ENCODE measurements at places on chromosomes 4 and X.

DNA sequence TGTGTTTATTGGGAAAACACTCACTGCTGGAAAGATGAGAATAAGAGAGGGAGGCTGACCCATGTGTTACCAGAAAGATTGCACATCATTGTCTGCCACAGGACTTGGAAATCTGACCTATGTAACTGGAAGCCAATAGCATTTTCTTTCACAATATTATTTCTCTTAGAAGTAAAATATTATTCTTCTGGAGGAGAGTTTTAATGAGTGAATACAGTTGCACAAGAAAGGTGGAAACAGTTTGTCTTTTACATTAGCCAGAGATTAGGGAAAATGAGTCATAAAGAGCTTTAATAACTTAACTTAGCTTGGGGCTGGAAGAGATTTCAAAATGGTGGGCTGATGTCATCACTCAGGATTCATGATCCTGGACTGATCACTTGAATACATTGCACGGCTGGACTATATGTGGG is 31.5 kb upstream of the LNX1 start:
- DNase-seq = no peak

- DNase-seq = no peak
Measured at GRCh38 chr4:17273047-17273446, 238.8 kb downstream of the QDPR start.

- no peak for DNase-seq
Measured at GRCh38 chr4:5004496-5004895, 14.8 kb downstream of the CYTL1 start.

GRCh38 chr4:67809502-67809901 is 55.3 kb upstream of the GNRHR start:
- DNase-seq = no peak

DNA sequence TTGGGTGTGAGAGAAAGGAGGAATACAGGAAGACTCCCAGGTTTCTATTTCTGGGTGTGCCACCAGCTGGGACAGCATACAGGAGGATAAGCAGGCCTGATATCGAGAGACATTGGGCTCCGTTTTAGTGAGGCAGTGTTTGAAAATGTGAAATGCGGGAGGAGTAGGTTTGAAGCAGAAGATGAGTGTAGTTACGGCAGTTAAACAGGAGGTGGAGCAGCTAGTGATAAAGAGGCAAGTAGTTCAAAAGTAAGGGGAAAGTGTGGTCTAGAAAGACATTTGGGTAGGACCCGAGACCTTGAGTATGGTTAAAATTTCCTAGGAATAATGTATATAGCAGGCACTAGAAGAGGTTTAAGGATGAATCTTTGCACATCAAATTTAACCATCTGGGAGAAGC is 42.4 kb downstream of the DCUN1D4 start:
- peak; percentile 13 for DNase-seq

DNA sequence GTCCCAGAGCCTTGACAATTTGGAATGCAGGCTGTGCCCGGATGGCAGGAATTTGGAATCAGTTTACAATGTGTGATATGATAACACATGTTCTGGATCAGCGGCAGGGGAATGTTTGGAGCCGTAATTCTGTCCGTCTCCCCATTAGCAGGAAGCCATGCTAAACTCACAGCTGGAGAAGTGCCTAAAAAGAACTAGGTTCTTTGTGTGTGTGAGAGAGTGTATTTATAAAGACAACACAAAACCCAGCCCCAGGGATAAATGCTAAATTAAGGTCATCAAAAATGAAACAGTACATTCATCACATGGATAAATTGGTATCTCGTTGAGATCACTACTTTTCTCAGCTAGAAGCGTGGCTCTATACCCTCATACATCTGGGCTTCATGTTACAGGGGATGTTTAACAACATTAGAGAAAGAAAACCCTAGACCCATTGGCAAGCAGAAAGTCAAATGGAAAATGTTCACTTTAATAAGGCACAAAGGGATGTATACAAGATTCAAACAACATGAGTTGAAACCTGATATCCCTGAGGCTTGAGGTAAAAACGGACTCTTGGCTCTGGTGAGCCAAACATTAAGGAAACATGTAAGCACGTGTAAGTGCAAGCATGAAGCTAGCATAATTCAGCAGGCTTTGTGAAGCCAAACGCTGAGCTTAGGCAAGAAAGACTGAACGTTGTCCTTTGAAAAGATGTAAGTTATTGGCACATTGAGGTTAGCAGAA is 18.0 kb upstream of the TMEM131L start:
- DNase-seq = no peak

DNA sequence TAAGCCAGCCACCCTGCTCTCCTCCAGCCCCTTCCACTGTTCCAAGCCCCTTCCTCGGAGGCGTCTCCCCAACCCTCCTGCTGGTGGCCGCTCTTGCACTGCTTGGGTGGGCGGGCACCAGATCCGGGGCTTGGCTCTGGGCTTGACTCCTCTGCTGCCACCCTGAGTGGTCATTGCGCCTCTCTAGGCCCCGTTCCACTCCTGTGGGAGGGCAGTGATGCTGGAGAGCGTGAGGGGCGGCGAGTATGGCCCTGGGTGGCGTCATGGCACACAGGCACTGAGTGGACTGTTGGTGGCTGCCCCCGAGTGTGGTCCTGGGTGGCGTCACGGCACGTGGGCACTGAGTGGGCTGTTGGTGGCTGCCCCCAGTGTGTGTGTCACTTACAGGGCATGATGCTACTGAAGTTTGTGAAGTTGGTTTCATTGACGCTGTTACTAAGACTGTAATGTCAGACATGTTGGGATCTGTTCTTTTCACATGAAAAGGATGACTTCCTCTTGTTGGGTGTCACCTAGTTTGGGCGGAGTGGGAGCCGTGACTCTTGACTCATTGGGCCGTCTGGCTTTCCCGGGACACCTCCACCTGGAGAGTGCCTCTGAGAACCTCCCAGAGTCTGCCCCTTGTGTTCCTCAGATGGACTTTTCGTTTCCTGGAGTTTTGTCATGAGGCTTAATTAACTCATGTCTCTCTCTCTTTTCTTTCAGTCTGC is 55.9 kb upstream of the HGFAC start:
- DNase-seq = no peak

- no peak for DNase-seq
Measured at GRCh38 chrX:10381193-10381592, 224.4 kb downstream of the CLCN4 start.

DNA sequence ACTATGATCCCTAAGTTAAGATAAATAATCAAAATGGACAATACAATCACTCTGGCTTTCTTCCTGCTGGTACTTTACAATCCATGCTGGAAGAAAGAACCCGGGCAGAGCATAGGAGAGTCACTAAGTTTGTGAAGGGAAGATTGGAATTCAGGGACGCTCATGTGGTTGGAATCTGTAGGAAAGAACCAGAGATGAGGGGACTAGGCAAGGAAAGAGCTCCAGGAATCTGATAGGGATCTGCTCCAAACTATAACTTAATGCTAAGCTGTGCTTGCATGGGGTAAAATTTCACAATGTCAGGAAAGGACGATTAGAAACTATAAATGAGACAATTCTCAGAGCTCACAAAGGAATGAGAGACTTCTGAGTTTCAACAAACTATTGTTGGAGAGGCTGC is 167.5 kb downstream of the ADGRA3 start:
- no peak for DNase-seq

- no peak for DNase-seq
Measured at GRCh38 chr4:16582526-16582925, 315.9 kb downstream of the LDB2 start.

- DNase-seq = no peak
Measured at GRCh38 chr4:100842856-100843255, 325.0 kb upstream of the EMCN start.

GRCh38 chr4:154329268-154329868 is 162.2 kb downstream of the DCHS2 start:
- DNase-seq = peak; percentile 52

DNA sequence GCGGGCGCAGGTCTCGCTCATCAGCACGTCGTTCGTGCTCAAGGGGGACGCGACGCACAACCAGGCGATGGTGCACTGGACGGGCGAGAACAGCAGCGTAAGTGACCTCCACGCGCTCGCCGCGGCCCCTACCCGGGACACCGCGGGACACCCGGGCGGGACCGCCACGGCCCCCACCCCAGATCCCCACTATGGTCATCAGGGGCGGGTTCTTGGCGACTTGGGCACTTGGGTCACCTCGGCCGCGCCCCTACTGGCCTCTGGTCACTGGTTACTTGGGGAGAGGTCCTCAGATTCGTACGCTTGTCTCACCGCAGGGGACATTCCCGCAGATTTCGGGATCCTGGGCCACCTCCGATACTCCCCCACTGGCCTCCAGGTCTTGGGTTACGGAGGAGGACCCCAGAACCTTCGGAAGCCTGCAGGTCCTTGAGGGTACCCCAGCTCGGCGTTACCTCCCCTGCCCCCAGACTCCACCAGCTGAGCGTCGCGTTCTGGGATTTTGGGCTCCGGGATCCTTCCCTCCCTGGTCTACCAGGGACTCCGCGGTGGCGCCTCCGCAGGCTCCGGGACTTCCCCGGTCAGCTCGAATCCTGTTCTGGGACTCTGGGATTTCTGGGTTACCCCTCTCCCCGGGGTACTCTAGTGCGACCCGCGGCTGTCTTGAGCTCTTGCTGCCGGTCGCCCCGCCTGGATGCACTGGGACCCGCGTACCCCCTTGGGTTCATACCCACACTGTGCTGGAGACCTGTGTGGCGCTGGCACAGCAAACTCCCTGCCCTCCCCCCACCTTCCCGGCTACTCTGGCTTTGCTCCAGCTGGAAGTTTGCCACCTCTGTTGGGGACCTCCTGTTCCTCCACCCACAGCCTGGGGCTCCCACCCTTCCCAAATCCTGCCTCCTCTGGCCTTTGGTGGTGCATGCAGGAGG is 956 bp downstream of the SORCS2 start:
- DNase-seq = no peak

DNA sequence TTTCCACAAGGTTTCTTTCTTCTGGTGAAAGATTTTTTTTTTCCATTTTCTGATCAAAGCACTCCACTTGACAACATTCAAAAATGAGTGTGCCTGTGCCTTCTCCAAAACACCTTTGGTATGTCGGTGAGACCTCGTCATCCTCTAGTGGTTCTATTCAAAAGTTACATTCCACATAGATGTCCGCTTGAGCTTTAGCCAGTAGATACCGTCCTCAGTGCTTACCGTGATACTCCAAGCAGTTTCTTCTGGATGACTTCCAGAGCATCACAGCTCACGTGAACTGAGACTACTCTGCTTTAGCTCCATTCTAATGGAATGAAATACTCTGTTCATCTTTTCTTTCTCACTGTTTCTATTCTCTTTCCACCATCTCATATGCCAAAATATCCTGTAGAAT is 38.2 kb upstream of the VEGFC start:
- no peak for DNase-seq

GRCh38 chr4:150641612-150642011 is 59.7 kb downstream of the MAB21L2 start:
- DNase-seq = no peak

DNA sequence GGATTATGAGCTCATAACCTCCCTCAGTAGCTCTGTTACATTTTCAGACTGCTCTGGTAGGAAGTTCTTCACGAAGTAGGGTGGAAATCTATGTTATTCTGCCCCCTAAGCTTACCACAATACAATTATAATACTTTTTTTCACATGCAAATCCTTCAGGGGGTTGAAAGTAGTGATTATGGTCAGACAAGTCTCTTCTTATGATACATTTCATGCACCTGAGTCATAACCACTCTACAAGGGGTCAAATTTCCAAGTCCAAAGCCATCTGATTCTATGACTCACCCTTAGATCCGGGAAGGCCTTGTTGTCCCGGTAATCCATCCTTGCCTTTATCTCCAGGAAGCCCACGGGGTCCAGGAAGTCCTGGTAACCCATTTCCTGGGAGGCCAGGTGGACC is 95.2 kb downstream of the ATG4A start:
- DNase-seq = no peak

DNA sequence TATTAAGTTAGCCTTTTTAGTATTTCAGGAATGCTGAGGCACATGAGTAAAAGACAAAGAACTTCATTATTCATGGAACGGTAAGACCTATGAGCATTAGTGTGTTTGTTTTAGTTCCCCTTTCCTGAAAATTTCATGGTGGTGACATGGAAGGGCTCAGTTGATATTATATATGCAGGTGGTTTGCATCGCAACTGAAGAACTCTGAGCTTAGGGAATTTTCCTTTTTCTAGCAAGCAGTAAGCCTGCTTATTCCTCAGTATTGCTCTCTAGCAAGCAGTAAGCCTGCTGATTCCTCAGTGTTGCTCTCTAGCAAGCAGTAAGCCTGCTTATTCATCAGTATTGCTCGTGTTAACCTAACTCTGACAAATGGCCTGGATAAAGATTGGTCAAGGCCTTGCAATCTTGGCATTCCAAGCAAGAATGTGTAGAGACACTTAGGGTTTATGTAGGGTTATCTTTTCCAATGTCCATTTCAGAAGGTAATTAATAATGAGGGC is 37.7 kb upstream of the MAGEB18 start:
- DNase-seq = no peak

DNA sequence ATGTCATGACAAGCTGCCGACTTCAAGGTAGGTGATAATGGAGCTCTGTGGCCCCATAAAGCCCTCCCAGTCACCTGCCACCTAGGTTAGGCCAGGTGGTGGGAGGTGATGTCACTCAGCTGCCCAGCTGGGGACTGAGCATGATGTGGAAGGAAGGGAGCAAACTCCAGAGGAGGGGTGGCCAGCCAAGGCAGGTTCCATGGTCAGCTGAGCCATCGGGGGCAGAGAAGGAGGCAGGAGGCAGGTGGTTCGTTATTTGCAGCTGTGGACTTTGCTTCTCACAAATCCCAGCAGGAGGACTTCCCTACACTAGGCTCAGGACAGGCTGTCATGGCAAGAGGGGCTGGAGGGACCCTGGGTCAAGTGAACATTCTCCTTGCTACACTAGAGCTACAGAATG is 2.1 kb downstream of the CCDC120 start:
- no peak for DNase-seq

DNA sequence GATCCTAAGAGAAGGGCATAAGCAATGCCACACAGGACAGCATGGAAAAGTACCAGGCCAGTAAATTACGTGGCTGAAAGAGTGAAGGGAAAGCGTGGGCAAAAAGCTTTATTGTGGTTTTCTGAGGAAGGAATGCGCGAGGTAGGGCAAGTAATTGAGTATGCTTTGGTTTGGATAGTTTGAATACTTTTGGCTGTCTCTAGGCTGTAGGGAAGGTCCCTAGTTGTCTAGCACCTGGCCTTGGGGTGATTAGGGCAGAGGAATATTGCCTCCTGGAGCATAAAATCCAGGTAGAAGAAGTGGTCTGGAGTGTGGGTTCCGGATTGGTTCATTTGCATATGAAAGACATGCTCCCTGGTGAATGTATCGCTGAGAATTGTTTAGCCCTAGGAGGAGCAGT is 46.4 kb upstream of the NALF2 start:
- no peak for DNase-seq

GRCh38 chr4:110977554-110977953 is 354.7 kb upstream of the PITX2 start:
- no peak for DNase-seq

DNA sequence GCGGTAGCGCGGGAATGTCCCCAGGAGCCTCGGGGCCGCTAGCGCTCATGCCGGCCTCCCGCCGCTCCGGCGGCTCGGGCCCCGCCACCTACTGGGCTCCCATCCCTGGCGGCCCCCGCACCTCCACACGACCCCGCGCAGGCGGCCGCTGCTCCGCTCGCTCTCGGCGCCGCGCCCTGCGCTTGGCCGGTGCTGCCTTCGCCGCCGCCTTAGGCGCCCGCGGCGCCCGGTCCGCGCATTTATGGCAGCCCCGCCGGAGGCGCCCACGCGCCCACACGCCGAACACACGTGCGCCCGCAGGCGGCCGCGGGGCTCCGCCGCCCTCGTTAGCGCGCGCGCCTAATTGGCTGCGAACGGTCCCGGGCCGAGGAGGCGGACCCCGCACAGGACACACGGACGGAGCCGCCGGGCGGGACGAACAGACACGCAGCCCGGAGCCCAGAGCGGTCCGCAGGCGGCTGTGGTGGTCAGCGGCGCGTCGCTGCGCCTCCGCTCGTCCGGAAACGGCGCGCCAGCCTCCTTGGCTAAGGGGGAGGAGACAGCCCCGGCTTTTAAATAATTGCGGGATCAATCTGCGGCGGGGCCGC is at the start of gene NKX1-1:
Gene NKX1-1 (minus strand): TSS at position 49 of the 587 bp plus-strand sequence. CDS start 0 bp downstream, at position 49.
- DNase-seq = no peak

Data from B cell (primary cell).